GDM1 (cell line): ENCODE measurements at places on chromosomes 12 and 14.

DNA sequence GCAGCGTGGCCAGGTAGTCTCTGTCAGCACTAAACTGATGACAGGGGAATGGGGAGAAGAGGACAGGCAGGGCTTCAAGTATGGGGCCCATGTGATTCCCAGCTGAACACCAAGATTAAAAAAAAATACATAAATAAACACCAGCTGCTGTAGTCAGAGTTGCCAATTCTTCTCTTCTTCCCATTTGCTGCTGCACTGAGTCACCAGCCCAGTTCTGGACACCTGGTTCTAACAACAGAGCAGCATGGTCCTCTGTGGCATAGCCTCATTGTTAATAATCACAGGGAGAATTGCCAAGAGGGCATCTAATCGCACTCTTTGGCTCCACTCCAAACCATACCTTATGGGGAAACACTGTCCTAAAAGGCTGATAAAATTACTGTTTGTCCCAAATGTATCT lies 15.1 kb downstream of the PPM1H start:
- no peak for DNase-seq

DNA sequence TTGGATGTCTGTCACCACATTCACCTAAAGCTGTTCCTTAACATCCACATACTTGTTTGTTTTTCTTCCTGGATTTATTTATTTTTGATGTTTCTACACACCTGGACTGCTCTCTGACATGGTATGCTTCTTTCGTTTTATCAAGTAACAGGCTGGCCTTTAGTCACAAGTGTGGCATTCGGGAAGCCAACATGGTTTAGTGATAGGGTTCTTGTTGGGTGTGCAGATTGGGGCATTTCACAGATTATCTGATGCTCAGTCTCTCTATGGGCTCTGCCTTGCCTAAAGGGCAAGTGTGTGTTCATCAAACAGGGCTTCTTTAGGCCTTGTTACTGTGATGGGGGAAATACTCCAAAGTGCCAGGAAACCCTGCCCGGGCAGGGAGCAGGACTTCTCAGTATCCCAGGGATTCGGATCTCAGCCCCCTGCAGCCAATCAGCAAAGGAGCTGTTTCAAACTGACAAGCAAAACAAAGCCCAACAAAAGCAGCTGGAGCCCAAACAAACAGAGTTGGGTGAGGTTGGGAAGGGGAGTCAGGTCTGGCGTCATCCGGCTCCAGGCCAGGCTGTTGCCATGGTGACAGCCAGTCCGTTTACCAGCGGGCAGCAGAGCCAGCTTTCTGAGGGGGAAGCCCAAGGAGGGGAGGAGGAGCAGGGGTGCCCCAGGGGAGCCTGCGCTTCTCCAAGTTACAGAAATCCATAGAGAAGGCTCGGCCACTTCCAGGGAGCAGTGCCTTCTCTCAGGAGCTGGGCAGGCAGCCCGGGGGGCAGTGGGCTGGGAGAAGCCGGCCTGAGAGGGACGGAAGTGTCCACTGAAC lies 31.9 kb downstream of the FOS start:
- no peak for DNase-seq

DNA sequence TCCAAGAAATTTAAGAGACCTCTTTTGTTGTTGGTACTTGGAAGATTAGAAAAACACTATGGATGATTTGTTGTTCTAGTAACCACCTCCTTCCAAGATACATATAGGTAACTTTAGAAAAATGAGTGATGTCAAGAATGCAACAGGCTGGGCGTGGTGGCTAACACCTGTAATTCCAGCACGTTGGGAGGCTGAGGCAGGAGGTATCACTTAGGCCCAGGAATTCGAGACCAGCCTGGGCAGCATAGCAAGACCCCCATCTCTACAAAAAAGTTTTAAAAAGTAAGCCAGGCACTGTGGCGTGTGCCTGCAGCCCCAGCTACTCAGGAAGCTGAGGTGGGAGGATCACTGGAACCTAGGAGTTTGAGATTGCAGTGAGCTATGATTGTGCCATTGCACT lies 97.8 kb downstream of the PCNX1 start:
- no peak for DNase-seq

DNA sequence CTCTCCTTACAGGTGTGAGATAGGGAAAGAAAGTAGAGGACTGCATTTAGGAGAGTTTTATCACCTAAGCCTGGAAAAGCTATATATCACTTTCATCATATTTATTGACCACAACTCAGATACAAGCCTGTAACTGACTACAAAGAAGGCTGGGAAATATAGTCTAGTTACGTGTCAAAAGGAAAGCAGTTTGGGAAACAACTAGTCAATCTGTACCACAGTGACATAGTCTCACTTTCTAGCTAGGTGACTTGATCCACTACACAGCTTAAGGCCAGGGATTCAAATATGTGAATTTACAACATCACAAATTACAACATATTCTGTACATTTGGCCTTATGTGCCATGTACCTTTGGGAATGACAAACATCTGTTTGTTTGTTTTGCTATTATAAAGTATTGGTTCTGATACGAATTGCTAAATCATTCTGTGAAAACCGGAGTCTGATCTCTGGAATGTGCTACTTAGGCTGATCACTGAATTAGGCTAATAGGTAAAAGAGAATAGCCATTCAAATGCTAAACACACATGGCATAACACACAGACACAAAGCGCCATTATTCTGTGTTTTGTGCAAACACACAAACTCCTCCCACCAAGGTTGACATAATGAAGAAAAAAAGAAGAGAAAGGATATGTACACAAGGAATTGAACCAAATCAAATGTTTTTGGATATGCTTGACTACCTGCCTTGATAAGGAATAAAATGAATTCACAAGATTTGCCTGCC lies 279.8 kb downstream of the DUSP6 start:
- DNase-seq, result no peak

DNA sequence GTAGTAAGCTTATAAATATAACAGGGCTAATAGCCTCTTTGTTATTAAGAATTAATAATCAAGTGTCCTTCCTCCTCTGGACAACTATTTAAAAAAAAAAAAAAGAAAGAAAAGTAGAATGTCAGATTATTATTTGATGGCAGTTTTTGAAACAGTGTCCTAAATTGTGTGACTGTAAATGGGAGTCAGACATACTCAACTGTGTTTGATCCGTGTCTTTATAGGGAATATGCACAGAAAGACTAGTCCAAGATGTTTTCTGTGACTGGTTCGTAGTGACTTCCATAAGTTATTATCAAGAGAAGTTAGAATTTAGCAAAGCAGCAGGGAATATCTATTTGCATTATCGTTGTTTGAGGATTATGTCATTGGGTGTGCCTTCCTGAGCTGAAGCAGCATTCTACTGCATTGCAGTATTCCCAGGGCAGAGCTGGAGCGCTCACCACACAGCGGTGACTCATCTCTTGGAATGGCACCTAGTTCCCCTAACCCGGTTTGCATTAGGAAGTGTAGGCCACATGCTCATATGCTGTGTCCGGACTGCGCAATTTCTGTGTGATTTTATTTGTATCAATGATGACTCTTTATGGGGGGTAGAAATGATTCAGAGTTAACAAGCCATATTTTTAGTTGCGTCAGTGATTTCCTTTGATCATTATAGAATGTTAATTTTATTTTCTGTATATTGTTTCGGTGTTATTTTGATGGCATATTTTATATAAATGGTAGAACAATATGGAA lies 7.9 kb downstream of the DYNC1H1 start:
- DNase-seq, result peak; percentile 15

DNA sequence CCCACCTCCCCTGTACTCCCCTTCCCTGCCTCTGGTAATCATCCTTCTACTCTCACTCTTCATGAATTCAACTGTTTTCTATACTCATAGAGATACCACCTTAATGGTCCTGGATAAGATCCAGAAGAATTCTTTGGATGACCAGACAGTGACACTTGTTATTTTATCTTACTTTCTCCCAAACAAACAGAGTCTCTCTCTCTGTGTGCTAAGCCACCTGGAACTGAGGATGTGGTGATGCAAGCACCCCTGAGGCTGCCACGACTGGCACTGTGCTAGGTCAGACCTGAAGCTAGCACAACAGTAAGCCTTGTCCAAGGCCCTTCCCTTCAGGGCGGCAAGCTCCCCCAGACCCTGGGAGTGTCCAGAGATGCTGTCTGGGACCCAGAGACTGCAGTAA lies 250.2 kb downstream of the C12orf50 start:
- no peak for DNase-seq

- DNase-seq, result no peak
Observed at GRCh38 chr12:1504895-1505311, 89.5 kb downstream of the FBXL14 start.

- DNase-seq, result no peak
Observed at GRCh38 chr12:80053051-80053790, 46.1 kb upstream of the OTOGL start.

- DNase-seq, result no peak
Observed at GRCh38 chr12:90682398-90682797, 272.6 kb downstream of the CCER1 start.

DNA sequence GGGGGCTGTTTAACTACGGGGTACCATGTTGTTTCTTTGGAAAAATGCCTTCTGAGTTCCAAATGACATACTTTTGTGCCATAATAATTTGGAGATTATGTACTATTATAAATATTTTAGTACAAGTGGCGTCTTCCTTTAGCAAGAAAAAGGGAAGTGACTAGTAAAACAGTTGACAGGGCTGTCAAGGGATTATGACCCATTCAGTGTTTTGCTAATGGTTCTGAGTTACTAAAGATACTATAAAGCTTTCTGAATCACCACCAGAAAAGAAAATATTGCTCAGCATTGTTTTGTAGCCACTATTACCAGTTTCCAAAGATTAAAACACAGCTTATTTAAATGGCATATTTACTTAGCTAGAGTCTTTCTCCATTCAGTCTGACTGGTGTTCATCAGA lies 334.9 kb downstream of the SNAPC1 start:
- DNase-seq, result no peak

GRCh38 chr14:22489244-22489545 lies 99.8 kb downstream of the DAD1 start:
- DNase-seq, result no peak

GRCh38 chr12:50925920-50926319 lies 26.4 kb upstream of the HIGD1C start:
- DNase-seq, result no peak

- no peak for DNase-seq
Observed at GRCh38 chr14:101090976-101091375, 187.5 kb upstream of the RTL1 start.

DNA sequence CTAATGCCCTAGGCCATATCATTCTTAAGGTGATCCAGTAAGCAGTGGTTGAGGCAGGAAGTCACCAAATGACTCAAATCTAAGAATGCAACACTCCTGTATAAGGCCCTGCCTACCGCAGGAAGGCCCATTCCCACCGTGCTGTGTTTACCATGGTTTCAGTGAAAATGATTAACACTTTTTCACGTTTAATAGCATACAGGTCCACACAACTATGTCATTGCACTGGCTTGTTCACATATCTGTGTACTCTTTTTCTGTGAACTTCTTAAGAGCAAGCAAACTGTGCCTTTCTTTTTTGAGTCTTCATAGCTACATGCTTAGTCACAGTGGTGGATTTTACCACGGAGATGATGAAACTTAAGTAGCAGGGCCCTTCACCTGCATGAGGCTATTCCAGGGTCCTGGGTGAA lies 214.9 kb downstream of the CNTN1 start:
- no peak for DNase-seq

- DNase-seq, result no peak
Observed at GRCh38 chr12:49108958-49109404, 1.7 kb downstream of the LMBR1L start.

DNA sequence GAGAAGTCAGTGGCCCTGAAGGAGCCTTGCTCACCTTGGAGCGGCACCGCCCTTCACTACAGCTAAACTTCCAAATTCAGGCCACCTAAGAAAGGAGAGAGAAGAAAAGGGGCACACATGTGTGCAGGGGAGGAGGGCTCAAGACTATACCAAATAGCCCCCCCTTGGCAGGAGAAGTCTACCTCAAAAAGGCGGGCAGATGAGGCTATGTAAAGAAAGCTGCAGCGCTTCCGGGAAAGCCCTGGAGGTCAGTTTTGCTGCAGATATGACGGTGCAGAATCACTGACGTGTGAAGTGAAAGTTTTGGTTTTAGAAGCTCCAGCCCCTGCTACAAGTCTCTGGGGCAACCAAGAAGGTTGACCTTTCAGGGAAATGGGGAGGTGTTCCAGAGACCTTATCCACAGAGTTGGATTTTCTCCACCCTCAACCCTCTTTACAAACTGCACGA lies 48.2 kb upstream of the PNMA1 start:
- no peak for DNase-seq

DNA sequence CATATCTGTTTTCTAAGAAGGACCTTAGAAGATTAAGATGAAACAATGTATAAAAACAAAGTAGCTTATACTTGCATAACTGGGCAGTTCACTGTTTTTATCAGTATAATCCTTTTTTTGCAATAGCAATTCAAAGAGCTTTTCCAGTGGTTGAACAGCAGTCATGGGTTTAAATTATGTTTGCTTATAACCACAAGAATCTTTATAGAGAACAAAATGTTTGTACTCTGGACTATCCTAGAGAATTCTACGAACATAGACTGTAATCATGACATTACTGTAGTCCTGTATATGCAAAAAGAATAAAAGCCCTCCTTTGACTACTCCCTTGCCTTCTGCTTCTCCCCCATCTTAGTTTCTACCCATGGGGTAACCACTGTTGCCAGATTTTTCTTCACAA lies 5.7 kb downstream of the FAM177A1 start:
- DNase-seq, result no peak

GRCh38 chr14:59274991-59275391 lies 86.5 kb downstream of the DAAM1 start:
- no peak for DNase-seq

GRCh38 chr12:122646517-122647217 lies 56.5 kb downstream of the HCAR2 start:
- DNase-seq, result peak; percentile 56

DNA sequence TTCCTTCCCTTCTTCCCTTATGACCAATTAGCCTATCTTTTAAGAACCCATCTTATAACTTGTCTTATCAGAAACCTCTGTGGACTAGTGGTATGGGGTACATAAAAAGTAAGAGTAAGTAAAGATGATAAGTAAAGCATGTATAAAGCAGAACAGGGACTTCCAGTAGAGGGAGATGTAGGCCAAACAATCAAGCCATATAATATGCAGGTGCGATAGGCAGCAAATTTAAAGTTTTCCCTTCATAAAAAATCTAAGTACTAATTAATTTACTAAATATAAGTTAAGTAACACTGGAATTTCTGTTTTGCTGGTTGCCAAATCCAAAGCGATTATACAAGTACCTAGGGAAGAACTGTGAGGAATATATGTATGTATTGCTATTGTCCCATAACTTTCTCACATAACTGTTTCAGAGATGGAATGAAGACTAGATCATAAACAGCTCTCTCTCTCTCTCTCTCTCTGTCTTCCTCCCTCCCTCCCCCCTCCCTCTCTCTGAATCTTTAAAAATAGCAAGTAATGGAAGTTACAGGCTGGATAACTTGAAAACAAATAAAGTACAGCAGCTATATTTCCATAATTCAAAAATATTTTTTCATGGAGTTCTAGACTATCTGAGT lies 25.7 kb downstream of the METTL25 start:
- DNase-seq, result no peak

GRCh38 chr12:124713436-124714082 lies 146.1 kb upstream of the NCOR2 start:
- DNase-seq, result no peak

DNA sequence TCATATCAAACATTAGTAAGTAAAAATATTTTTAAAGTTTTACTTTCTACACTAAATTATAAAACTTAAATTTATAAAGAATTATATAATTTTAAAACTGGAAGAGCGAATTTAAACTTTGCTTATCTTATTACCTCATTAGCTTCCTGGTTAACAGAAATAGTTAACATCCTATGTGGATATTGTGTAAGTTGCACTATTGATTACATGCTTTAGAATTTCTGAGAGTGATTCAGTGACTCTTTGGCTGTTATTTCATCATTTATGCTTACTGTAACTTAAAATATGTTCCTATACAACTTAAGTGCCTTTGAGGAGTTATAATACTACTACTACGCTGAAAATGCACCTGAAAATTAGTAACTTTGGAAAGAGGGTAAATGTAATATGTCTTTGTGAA lies 101.4 kb downstream of the FOXA1 start:
- DNase-seq, result no peak
